Lung (tissue), 17 donors: ENCODE measurements at places on chromosomes 7 and 10. TPM values are rescaled to one million over a fixed set of nuclear protein-coding genes. Genes with fewer than 3 reads are reported as not detected.

The ZFYVE27 gene
- polyA plus RNA-seq = 21.1 TPM

The STOX1 gene
- polyA plus RNA-seq = 1.8 TPM

The LRRC61 gene
- polyA plus RNA-seq = 16.6 TPM

The OR2A5 gene
- not detected for polyA plus RNA-seq

The TMEM176A gene
- 25.4 TPM for polyA plus RNA-seq

The SLC18A2 gene
- 0.59 TPM for polyA plus RNA-seq

The TUBAL3 gene
- polyA plus RNA-seq = 0.06 TPM

The CFAP70 gene
- polyA plus RNA-seq = 3.5 TPM

The CPN1 gene
- not detected for polyA plus RNA-seq

The CTAGE4 gene
- 0.16 TPM for polyA plus RNA-seq

The ZNF32 gene
- polyA plus RNA-seq = 21.4 TPM

The FAM25G gene
- polyA plus RNA-seq = not detected

GRCh38 chr7:150410131-150410530 is 31.0 kb downstream of the ZNF775 start:
- H3K27ac ChIP-seq = no peak overlapping the region
- no peaks in the 10 kb centered on the region for H3K27me3 ChIP-seq
- no peak for DNase-seq
- H3K4me3 ChIP-seq = no peak overlapping the region
- no peaks in the 10 kb centered on the region for H3K36me3 ChIP-seq

GRCh38 chr7:110371709-110372108 is 719.2 kb upstream of the LRRN3 start:
- H3K27me3 ChIP-seq = no peaks in the 10 kb centered on the region
- H3K27ac ChIP-seq = no peak overlapping the region
- H3K4me1 ChIP-seq = no peaks in the 10 kb centered on the region
- no peak for DNase-seq
- H3K4me3 ChIP-seq = no peak overlapping the region

DNA sequence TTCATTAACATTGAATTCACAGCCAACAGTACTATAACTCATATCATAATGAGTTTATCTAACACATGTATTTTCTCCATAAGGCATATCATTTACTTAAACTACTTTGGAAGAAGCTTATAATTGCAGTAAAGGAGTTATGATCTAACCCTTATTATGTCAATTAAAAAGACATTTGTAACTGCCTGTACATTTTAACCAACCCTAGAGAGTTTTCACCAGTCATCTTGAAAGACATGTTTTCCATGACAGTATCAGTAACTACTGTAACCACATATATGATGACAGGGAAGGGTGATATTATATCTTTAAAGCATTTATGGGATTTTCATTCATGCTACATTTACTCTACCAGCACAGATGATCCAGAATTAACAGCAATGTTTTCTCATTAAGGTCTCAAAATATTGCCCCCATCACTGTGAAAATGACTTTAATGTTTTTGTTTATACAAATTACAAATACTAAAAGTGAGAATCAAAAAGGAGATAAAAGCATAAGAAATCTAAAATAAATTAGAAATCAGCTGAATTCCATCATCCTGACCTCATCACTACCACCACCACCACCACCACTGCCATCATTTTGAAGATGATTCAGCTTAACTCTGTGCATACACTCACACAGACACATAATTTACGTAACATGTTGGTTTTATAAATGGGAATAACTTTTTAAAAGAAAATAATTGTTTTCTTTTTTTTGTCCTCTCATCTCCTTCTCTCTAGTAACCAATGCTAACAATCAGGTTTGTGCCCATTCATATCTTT is 53.6 kb downstream of the MKLN1 start:
- no peak overlapping the region for H3K4me3 ChIP-seq
- H3K4me1 ChIP-seq = peaks cover 10% of the 10 kb centered on the region
- no peaks in the 10 kb centered on the region for H3K27me3 ChIP-seq
- DNase-seq = peak; percentile 11

- no peaks in the 10 kb centered on the region for H3K4me1 ChIP-seq
- H3K36me3 ChIP-seq = no peaks in the 10 kb centered on the region
- H3K4me3 ChIP-seq = no peak overlapping the region
- H3K27me3 ChIP-seq = no peaks in the 10 kb centered on the region
These were observed 517.5 kb upstream of the GALNT17 start for GRCh38 chr7:70614237-70615045.

DNA sequence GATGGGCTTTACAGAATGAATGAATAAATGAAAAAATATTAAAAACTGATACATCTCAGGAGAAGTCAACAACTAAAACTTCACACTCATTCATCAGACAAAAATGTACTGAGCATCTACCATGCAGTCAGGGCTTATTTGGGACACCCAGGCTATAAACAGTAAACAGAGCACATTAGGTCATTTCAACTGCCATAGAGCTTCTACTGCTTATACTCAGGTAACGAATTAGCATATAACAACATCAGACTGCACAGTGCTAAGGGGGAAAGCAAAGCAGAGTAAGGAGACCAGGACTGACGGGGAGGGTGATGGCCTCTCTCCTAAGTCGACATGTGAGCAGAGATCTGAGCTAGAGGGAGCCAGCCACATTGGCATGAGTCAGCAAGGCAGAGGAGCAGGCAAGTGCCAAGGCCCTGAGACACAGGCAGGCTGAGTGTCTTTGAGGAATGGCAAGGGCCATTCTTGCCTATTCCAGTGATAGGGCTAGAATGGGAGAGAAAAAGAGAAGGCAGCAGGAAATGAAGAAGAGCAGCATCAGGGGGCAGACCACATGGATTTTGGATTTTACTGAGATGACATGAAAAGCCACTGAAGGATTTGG is 528.9 kb downstream of the PARD3 start:
- H3K36me3 ChIP-seq = no peaks in the 10 kb centered on the region
- H3K27me3 ChIP-seq = no peaks in the 10 kb centered on the region
- H3K4me1 ChIP-seq = peaks cover 3% of the 10 kb centered on the region
- no peak overlapping the region for H3K27ac ChIP-seq
- DNase-seq = no peak

DNA sequence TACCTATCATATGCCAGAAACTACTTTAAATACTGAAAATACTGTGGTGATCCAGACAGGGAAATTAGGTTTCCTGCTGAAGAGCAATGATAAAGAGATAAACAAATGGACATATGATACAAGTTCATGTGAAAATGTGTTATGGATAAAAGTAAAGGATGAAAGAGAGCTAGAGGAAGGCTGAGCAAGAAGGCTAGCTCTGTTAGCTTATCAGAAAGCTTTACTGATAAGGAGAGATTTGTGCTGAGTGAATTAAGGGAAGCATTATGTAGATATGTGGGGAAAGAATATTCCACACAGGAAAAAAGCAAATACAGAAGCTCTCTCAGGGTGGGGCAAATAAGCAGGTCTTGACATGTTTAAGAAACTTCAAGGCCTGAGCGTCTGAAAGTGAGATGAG is 308.4 kb downstream of the HDAC9 start:
- H3K36me3 ChIP-seq = no peaks in the 10 kb centered on the region
- no peaks in the 10 kb centered on the region for H3K4me1 ChIP-seq
- H3K27ac ChIP-seq = no peak overlapping the region
- no peaks in the 10 kb centered on the region for H3K27me3 ChIP-seq
- H3K4me3 ChIP-seq = no peak overlapping the region
- DNase-seq = no peak

GRCh38 chr10:17026686-17027485 is 102.7 kb downstream of the CUBN start:
- no peak overlapping the region for H3K4me3 ChIP-seq
- H3K4me1 ChIP-seq = no peaks in the 10 kb centered on the region
- no peak for DNase-seq
- peak overlapping the region; percentile 15 for H3K27ac ChIP-seq
- no peaks in the 10 kb centered on the region for H3K27me3 ChIP-seq

DNA sequence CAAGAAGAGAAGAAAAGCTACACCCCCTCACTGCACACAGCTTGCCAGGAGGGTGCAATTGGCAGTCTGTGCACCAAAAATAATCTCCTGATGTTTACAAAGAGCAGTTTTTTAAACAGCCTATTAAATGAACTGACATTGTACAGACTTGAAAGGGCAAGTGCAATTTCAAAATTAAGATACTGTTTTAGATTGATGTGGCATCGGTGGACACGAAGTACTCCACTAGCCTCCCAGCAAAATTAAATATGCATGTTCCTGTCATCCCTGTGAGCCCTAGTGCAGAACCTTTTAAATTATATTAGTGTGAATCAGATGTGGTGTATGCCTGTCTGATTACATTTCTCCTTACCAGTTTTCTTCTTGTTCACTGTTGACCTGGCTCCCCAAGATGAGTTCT is 87.9 kb downstream of the WIPF3 start:
- no peak overlapping the region for H3K4me3 ChIP-seq
- no peaks in the 10 kb centered on the region for H3K27me3 ChIP-seq
- H3K4me1 ChIP-seq = no peaks in the 10 kb centered on the region
- H3K36me3 ChIP-seq = no peaks in the 10 kb centered on the region

DNA sequence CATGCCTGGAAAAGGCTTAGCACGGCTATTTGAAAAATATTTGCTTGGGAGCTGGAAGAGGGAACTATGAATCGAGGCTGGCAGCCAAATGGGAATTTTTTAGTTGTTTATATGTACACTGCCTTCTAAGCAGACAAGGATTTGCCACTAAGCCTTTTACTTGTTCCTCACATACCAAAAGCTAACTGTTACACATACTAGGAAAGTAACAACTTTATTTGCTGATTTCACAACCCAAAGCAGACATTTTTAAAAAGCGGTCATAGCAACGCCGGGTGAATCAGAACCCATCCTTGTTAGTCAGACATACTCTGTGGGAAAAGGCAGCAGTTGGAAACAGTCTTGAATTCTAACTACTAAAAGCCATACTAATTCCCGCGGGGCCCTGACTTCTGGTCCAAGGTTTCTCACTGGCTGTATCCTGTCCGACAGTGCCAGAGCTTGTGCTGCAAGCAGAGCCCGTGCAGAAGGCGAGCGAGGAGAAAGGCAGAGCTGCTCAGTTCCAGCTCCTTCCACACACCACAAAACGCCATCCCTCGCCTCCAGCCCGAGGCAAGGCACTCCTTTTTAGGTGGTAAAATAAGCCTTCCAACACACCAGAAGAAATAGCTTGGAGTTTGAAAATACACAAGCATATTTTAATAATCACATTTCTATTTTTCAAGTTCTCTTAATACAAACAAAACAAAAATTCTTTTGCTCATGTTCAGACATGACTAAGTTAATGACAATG is 89.2 kb downstream of the RNF216 start:
- peak; percentile 71 for DNase-seq
- H3K4me3 ChIP-seq = no peak overlapping the region
- no peaks in the 10 kb centered on the region for H3K36me3 ChIP-seq
- H3K27ac ChIP-seq = peak overlapping the region; percentile 94
- no peaks in the 10 kb centered on the region for H3K27me3 ChIP-seq
- H3K4me1 ChIP-seq = peaks cover 71% of the 10 kb centered on the region

- no peak overlapping the region for H3K27ac ChIP-seq
- H3K4me1 ChIP-seq = peaks cover 3% of the 10 kb centered on the region
- no peaks in the 10 kb centered on the region for H3K27me3 ChIP-seq
- peak; percentile 44 for DNase-seq
- H3K4me3 ChIP-seq = no peak overlapping the region
These were observed 185.6 kb downstream of the ANK3 start for GRCh38 chr10:60203993-60204618.
